Mucosa of gallbladder (tissue), 1 donor: ENCODE measurements at places on chromosomes 1 and 21. TPM values are rescaled to one million over a fixed set of nuclear protein-coding genes. Genes with fewer than 3 reads are reported as not detected.

- DNase-seq: no peak
These were observed 140.3 kb downstream of the ZC3H11B start for GRCh38 chr1:219472596-219472995.

DNA sequence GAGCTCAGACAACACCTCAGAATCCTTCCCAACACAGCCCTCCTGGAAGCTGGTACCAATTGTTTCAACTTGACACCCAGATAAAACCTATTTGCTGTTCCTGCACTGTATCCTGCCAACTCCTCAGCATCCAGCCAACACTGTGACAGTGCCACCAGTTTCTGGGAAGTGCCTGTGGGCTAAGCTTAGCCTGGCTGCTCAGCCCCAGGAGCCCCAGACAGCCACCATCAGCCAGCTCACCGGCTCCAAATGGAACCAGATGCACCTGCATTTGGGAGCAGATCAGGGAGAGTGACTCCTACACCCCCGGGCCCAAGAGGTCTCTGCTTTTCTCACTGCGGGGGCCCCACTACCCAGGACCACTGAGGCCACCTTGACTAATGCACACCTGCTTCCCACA is 24.9 kb downstream of the KCNN3 start:
- no peak for DNase-seq

- DNase-seq: no peak
These were observed 21.4 kb downstream of the NADK start for GRCh38 chr1:1756661-1757421.

- no peak for DNase-seq
These were observed 10.8 kb downstream of the SLC45A3 start for GRCh38 chr1:205669341-205670149.

DNA sequence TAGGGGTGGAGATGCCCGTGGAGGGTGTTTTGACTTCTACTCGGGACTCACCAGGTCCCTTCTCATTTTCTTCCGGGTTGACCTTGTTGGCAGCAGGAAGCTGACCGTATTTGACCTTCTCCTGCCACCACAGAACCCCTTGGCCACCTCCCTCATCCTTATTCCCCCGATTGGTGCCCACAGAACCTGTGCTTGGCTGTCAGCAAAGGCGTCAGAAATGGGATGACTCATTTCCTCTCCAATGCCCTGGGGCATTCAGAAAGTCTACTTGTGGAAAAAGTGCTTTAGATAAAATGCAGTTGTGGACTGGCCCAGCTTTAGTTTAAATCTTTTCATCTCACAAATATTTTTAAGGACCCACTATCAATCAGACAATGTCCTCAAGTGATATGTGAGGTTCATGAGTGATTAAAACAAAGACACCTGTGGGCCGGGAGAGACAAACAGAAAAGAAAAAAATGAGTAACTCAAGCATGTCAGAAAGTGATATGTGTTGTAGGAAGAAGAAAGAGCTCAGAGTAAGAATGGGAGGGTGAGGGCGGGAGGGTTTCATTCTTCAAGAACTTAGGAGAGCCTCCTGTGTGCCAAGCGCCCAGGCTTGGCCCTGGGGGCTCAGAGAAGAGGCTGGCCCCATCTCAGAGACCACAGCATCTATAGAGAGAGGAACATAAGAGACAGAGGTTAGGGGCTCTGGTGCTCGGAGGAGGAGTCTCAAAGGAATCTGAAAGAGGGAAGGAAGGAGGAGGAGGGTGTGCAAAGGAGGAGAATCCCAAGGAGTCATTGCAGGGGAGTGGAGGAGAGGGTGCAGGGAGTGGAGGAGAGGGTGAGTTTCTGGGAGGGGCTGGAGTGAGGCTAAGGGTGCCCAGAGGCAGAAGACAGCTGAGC is 221.6 kb upstream of the VAMP3 start:
- no peak for DNase-seq

GRCh38 chr1:229674042-229674441 is 48.0 kb downstream of the URB2 start:
- DNase-seq: no peak

Gene RHEX
- 11.3 TPM for total RNA-seq

Gene ARHGAP30
- total RNA-seq: 16.2 TPM

GRCh38 chr1:176799327-176799726 is 336.4 kb downstream of the PAPPA2 start:
- no peak for DNase-seq

- no peak for DNase-seq
These were observed 477.1 kb upstream of the NR5A2 start for GRCh38 chr1:199550199-199551065.

DNA sequence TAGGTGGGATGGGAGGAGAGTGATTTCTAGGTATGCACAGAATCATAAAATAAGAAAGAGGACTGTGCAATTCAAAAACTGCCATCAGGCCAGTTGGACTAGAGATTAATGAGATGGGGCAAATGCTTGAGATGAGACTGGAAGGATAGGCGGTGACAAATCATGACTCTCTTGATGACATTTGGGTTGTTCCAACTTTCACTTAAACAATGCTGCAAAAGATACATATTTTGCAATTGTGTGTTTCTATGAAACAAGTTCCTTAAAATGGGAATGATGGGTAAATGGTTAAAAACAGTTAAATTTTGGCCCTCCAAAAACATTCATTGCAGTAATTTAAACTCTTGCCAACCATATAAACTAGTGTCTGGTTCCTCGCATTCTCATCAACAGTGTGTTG is 55.2 kb downstream of the RNASEL start:
- DNase-seq: no peak

GRCh38 chr1:86061551-86061990 is 95.0 kb downstream of the COL24A1 start:
- no peak for DNase-seq

Gene AGPAT3
- total RNA-seq: 107 TPM

DNA sequence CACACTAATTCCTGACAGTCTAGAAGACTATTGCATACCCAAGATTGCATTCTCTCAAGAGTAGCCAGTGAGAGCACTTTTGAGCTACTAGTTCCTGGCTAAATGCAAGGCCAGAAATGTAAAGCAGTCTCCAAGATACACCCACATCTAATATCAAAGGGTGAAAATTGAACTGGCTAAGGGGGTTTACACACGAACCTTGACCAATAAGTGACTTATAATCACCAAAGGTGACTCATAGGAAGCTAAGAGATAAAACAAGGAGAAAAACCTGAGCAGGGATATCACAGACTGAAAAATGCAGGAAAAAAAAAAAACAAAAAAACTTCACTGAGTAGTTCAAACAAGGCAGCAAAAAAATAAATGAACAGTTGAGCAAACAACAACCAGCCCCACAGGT is 172.2 kb upstream of the RRP15 start:
- DNase-seq: no peak

- DNase-seq: no peak
These were observed 445.7 kb downstream of the AMY1C start for GRCh38 chr1:104195395-104195794.

Gene CCDC27
- total RNA-seq: not detected

Gene PLEKHM2
- total RNA-seq: 71.2 TPM

DNA sequence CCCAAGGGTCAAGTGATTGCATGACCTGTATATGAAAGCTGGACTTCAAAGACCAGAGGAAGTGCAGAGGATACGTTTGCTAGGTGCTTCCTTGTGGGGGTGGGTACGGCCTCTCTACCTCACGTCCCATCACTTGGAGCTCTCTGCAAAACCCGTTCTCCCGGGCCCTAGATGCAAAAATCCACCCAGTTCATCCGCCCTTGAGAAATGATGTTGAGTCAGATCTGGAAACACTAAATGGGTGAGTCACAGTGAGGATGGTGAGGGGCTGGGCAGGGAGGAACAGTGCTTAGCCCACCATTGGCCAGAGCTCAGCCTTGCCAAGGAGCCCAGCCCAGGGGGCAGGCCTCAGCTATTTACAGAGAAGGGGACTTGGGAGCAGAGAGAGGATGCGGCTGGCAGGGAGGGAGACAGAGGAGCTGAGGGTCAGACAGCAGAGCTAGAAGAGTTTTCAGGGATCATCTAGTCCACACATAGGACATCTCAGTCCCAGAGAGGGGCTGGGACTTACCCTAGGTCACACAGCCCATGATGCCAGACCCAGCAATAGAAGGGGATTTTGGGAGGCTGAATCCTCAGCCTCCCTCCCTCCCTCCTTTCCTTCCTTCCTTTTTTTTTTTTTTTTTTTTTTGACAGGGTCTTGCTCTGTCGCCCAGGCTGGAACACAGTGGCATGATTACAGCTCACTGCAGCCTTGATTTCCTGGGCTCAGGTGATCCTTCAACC is 14.6 kb downstream of the ARHGEF10L start:
- no peak for DNase-seq

- no peak for DNase-seq
These were observed 64.4 kb upstream of the TLR5 start for GRCh38 chr1:223207293-223208066.

DNA sequence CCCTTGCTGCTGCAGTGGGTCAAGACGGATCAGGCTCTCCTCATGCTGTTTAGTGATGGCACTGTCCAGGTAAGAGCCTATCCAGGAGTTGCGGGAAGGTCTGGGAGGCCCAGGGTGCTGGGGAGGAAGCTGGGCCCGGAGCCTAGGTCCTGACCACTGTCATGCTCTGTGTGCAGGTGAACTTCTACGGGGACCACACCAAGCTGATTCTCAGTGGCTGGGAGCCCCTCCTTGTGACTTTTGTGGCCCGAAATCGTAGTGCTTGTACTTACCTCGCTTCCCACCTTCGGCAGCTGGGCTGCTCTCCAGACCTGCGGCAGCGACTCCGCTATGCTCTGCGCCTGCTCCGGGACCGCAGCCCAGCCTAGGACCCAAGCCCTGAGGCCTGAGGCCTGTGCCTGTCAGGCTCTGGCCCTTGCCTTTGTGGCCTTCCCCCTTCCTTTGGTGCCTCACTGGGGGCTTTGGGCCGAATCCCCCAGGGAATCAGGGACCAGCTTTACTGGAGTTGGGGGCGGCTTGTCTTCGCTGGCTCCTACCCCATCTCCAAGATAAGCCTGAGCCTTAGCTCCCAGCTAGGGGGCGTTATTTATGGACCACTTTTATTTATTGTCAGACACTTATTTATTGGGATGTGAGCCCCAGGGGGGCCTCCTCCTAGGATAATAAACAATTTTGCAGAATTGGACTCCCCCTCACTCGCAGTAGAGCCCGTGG is 1.7 kb downstream of the DYNLT4 start:
- no peak for DNase-seq

Gene HMCN1
- total RNA-seq: 3.7 TPM

DNA sequence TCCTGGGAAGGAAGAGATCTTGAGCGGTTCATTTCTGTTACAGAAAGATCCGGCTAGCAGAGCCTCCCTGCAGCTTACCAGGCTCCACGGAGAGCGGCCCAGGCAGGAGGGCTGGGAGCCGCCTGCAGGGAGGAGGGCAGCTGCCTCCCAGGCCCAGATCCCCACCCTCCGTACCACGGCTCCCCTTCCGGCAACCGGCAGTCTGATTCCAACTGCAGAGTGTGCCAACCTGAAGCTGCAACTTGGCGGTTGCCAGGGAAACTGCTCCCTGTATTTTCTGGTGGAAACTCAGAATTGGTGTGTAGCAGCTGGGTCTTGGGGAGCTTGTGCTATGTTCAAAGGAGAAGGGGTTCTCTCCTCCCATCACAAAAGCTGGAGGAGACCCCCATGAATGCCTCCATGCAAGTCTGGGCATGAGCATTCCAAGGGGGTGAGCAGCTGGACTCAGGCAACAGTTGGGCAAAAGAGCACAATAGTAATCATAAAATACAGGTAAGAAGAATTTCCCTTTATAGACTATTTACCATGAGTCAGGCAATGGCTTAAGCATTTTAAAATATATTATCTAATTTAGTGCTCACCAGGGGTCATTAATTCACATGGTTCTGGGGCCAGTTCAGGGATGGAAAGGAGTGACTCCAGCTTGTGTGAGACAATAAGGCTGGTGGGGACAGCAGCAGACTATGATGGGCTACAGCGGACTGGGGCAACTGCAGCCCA is 46.1 kb upstream of the KAZN start:
- no peak for DNase-seq

DNA sequence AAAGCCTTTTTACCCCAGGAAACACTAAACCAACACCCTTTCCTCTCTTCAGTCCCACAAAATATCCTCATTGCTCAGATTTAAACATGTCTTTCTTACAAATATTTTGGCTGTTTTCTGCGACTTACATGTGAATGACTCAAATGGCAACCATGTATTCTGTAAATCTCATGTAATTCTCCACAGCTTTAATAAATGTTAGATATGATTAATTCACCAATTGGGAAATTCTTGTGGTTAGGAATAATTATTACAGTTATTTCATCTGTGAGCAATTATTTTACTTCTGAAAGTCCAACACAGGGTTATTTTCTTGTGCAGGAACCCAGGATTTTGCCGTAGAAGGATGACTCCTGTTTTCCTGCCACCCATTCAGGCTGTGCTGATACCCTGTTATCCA is 431.5 kb downstream of the LMO4 start:
- no peak for DNase-seq

Gene ZFP69B
- 1.8 TPM for total RNA-seq

DNA sequence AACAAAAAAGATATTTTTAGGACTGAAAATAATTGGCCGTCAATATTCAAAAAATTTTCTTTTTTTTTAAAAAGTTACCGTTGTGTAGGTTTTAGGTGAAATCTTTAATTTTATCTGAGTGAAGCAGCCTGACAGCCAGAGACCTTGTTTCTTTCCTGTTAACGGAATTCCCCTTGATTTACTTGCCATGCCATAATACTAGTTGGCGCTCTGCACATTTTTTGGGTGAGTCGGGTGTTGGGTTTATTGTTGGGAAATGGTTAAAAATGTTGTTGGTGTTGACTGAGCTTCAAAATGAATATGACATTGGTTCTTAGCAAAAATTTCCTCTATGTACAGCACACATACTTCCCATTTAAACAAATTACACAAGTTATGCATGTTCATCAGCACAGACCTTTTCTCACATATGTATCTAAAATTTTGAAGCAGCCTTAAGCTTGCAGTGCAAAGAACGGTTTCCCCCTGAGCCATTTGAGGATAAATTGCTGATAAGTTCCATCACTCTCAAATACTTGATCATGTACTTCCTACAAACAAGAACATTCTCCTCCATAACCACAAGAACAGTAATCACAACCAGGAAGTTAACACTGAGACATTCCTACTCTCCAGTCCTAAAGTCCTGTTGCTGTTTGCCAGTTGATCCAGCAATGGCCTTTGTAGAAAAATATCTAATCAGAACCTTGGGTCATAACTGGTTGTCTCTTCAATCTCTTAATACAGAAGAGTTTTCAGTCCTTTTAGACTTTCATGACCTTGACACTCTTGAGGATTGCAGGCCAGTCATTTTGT is 34.2 kb downstream of the CAMTA1 start:
- DNase-seq: no peak
